ENCODE measurements at places on chromosomes 5 and 9.

DNA sequence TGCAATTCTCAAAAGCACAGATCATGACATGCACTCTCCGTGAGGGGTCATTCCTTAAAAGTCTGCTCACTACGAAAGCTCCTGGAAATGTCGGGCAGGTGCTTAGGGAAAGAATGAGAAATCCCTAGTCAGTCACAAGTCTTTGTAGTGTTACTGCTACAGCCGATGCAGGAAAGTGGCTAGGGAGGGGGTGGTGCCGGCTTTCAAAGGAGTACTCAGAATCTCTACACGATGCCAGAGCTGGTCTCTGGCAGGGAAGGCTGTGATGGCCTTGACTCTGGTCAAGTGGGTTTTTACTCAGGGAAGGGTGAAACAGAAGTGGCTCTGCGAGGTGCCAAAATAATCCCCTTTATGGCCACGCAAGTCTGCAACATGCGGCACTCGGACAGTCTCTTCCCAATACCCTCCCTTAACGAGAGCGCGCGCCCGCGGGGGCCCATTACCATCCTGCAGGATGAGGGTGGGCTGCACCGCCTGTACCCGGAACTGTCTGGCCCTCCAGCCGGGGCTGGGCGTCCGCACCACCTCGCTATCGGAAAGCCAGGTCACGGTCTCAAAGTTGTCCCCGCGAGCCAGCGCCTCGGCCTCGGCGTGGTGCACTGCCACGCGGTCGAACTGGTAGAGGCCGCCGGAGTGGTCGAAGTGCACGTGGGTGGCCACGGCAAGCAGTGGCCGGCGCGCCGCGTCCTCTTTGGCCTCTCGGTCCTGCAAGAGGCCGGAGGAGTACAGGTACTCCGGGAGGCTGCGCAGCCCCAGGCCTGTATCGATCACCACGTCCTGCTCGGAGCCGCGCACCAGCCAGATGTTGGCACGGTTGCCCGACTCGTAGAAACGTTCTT is 956 bp downstream of the MBLAC2 start:
- no peak for DNase-seq

DNA sequence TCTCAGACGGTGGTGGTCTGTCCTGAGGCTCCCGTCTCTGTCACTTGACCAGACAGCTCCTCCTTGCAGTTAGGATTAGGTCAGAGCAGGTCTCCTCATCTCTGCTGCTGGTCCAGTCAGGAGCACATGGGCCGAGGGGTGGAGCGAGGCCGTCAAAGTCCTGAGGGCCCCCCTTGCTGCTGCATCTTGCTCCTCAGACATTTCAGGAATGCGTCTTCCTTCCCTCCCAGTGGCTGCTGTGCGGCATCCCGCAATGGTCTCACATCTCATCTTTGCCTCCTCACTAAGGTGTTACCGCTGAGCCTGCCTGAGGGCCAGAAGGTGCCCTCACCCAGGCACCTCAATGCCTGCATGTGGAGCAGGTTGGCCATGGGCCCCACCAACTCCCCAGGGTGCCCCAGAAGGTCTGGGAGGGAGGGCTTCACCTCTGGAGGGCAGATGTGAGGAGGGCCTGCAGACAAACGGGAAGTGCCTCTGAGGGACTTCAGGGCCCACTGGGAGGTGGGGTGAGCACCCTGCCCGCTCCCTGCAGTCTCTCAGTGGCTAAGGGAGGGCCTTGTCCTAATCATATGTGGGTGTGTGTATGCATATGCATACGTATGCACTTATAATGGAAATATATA is 137.7 kb upstream of the LMX1B start:
- no peak for DNase-seq

GRCh38 chr9:111107141-111107540 is 68.9 kb upstream of the LPAR1 start:
- DNase-seq: no peak

DNA sequence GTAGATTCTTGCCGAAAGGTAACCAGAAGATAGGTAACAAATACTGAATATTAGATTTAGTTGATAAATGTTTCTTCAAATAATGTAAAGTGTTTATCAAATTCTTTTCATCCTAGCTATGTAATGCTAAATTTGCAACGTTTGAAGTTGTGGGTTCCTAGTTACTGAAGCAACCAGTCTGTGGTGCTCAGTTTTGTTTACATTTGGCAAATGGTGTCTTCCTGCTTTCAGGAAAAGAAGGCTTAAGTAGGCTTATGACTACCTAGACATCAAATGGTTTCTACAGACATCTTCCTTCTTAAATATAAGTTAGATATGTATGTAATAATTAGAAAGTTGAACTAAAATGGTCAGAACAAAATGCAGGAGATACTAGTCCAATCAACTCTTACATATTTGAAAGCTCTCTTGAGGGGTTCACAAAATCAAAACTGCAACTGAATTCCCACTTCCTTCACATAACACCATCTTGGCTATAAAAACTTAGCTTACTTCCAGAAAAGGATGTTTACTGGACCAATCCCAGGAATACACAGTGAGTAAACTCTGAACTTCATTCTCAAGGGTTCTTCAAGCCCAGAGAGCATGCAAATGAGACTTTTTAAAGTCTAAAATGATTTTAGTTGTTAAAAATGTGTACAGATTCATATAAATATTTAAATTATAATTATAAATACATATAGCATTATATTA is 125.7 kb upstream of the ITGA1 start:
- DNase-seq: no peak

- DNase-seq: no peak
Observed at GRCh38 chr9:70457235-70457634, 42.8 kb upstream of the KLF9 start.

- no peak for DNase-seq
Observed at GRCh38 chr5:168357876-168358275, 66.4 kb downstream of the WWC1 start.

Data from AG10803 (cell line).